Fibroblast of upper back skin (primary cell): ENCODE measurements at places on chromosomes 16 and 17.

DNA sequence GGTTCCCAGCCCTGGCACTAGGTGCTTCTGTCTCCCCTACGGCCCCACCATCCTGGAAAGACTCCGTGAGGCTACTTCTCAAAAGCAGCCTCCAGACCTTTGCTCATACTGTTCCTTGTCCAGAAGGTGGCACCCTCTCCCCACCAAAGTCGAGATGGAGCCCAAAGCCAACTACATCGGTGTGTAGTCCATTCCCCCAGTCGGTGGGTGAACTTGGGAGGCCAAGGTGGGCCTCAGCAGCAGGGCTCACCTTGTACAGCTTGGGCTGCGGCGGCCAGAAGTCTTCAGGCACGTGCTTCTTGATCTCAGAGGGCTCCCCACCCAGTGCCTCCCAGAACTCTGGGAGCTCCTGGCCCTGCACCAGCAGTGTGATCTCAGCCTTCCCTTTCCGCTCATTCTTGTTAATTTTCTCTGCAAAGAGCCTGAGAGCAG lies 10.2 kb downstream of the FLII start:
- DNase-seq: peak; percentile 71

DNA sequence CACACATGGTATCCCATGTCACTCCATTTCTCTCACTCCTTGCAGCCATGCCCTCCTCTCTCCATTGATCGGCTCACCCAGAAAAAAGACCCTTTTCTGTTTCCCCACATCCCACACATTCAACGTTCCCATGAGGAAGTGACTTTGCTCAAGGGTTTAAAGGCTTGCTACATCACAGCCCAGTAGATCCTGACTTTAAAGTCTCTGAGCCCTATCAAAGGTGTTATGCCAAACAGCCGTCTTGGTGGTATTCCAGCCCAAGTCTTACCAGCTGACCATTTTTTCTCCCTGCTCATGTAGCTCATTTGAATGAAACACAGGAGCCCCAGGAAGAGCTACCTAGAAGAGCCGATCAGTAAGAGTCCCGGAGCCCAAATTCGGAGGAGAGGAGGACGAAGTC lies 7.4 kb upstream of the TXNDC11 start:
- DNase-seq: no peak

DNA sequence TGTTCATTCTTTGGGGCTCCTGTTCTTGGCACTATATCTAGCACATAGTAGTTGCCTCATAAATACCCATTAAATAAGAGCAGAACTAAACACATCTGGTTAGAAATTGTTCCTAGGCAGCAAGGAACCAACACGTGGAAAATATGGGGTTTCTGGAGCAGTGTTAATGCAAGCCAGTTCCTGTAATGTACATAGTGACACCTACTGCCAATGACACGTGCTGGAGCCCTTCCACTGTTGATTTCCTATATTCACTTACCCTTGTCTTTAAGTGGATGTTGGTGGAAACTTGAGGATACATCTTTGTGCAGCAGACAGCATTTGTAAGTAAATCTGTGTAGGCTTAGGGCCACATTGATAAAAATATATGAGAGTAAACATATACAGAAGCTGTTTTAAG lies 1.6 kb upstream of the IRF8 start:
- DNase-seq: no peak

- no peak for DNase-seq
Observed at GRCh38 chr17:3815122-3815521, 14.1 kb upstream of the ITGAE start.

- DNase-seq: no peak
Observed at GRCh38 chr17:50948711-50949110, 82.6 kb upstream of the TOB1 start.

DNA sequence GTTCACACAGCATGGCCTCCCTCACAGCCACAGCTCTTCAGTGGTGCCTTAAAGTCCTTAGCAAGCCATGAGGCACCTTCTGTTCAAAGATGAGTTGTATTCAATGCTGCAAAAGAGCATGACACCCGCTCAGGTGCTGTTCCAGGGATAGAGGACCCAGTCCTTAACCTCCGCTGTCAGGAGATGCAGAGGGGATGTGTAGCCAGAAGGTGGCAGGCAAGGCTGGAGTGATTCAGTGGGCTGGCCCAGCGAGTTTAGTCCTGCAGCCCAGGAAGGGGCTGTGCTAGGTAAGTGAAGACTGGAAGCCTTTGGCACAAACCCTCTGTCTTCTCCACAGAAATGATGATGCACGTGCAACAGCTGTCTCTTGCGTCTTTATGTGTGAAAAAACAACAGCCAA lies 25.0 kb upstream of the ADAM11 start:
- DNase-seq: no peak

DNA sequence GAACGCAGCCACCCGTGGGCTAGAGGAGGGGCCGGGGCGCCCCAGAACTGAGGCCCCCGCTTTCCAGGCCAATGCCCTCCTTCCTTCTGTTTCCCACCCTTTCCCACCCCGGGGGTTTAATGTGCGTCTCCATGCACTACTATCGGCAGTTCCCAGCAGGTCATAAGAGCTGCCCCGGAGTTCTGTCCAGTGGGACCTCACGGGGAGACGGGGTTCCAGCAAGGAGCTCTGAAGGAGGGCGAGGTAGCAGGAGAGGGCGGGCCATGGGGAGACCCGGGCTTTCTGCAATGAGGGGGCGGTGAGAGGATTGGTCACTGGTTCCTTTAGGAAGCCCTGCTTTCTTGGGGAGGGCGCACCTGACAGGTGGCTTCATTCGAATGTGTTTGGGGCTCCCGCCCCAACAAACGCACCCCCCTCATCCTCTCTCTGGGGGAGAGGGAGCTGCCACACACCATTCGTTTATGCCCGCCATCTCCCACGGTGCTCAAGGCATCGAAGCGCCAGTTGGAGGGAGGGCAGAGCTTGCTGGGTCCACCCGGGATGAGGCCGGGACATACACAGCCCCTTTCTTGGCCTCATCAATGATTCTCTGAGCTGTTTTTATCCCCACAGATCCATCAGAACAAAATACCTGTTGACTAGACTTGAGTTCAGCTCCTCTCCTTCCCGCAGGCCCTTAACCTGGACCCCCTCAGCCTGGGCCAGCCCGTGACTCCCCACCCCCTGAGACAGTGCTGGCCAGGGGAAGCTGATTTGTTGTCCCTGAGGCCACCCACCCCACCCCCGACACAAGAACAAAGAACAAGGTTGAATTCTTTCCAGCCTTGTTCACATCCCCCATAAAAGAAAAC lies 44.1 kb downstream of the SLC7A5 start:
- no peak for DNase-seq

GRCh38 chr16:75311383-75311938 lies 60.0 kb upstream of the BCAR1 start:
- peak; percentile 58 for DNase-seq

DNA sequence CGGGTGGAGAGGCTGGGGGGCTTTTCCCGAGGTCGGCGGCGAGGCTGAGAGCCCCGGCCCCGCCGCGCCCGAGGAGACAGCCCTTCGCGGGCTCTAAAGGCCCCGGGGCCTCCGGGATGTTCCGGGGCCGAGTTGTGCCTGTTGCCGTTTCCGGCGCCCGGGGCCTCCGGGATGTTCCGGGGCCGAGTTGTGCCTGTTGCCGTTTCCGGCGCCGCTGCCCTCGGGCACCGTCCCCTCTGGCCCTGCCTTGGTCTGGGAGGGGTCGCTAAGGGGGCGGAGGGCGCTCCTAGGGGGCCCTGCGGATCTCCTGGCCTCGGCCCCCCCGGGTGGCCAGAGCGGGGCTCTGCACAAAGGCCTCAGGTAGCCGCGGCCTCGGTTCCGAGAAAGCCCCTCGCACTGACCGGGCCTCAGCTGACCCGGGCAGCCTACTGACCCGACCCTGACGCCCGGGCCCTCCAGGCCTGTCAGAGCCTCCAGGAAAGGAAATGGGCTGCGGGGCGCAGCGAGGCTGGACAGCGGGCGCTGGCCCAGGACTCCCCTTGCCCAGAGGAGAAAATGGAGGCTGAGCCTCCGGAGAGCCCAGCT lies 24.2 kb downstream of the ACTG1 start:
- no peak for DNase-seq

GRCh38 chr16:77922228-77922754 lies 100.1 kb upstream of the CLEC3A start:
- DNase-seq: no peak

GRCh38 chr17:74042744-74043486 lies 160.6 kb upstream of the RPL38 start:
- peak; percentile 92 for DNase-seq

- no peak for DNase-seq
Observed at GRCh38 chr16:56852401-56852730, 12.6 kb upstream of the SLC12A3 start.

DNA sequence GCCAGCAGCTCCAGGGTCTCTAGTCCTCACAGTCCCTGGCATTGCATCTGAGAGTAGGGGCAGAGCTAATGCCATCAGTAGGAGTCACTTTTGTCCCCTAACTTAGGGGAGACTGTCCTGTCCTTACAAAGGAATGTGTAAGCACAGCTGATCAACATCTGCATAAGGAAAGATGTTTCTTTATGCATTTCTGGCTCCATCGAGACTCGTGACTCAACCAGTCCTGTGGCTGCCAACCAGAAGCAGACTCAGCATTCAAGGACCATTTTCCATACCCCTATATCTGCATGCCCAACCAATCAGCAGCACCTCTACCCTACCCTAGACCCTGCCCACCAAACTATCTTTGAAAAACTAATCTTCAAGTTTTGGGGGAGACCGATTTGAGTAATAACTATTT lies 8.2 kb upstream of the MPP2 start:
- no peak for DNase-seq

- DNase-seq: peak; percentile 98
Observed at GRCh38 chr17:13346081-13346533, 255.6 kb downstream of the HS3ST3A1 start.

DNA sequence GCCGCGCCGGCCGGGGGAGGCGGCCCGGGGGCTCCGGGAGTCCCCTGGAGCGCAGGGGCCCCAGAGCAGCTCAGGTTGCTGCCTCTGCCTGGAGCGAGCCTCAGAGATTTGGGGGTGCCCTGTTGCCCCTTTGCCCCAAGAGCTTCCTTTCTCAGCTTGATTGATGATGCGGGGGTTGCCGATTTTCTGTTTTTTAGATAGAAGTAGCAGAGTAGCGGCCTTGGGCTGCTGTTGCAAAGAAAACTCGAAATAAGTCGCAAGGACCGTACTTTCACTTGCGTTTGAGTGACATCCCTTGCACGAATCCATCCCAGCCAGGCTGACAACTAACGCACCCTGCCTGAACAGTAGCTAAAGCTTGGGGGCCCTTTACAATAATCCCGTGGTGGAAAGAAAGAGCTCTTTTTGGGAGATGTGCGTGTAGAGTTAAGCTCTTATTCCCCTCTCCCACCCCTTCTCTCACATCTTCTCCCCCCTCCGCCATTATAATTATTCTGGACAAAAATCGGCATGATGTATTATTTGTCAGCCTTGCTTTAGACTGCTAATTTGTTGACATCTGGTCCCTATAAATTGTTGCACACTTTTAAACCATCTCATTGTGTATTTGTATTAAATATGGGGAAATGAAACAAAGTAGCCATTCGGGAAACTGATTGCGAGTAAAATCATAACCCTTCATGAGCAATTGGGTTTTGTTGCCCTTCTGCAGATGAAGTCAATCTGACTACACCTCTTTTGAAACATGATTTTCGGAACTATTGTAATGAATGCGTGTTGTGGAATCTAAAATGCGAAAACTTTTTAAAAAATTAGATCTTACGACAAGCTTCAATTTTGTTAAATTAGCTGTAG lies 873 bp downstream of the USP10 start:
- no peak for DNase-seq

DNA sequence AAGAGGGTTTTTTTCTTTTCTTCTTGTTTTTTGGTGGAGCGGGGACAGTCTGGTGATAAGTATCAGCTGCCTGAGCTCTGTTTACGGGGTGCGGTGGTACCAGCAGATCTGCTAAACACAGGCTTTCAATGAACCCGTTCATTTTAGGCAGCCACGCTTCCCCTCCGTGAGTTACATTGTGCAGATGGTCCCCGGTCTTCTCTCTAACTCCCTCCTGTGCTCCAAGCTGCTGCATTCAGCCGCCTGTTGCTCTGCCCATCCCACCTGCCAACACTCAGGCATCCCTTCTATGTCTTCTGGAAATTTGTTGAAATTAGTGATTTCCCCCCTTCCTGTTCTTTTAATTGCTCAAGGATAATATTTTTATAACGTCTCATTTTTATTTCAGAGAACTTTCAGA lies 82.1 kb upstream of the ELAC2 start:
- no peak for DNase-seq

DNA sequence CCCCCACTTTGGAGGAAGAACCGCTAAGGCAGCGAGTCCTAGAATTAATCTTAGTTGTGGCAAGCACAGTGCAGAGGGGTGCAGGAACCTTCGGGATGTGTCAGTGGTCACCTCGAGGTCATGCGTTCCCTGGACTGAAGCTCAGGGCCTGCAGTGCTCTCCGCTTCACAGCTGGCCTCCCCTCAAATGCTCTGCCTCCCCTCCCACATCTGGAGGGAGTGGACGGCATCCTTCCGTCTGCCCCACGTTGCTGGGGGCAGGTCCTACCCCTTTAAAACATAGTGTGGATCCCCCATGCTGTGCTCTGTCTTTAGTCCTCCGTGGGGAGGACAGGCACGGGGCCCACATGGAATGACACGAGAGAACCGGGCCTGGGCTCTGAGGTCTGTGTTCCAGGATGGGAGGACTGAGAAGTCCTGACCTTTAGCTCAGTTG lies 99.5 kb upstream of the CDC42EP4 start:
- no peak for DNase-seq

- DNase-seq: no peak
Observed at GRCh38 chr16:57409065-57409464, 4.5 kb downstream of the CCL17 start.

GRCh38 chr16:50708373-50709060 lies 15.1 kb downstream of the NOD2 start:
- DNase-seq: no peak

- DNase-seq: no peak
Observed at GRCh38 chr16:1076801-1077576, 4.4 kb downstream of the SSTR5 start.

DNA sequence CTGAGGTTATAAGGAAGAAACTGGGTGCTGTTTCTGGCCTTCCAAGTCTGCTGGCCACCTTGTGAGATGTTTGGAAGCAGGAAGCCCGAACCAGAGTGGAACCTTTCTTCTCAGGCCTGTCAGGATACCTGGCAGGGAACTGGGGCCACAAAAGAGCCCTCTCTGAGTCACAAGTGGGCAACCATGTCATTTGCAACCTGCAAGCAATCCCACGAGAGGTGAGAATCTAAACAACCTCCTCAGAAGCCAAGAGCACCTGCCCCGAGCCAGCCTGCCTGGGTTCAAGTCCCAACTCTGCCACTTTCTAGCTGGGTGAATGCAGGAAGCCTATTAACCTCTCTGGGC lies 3.3 kb downstream of the COTL1 start:
- no peak for DNase-seq

- DNase-seq: no peak
Observed at GRCh38 chr17:76500074-76500746, 1.0 kb downstream of the RHBDF2 start.

GRCh38 chr17:72931163-72931562 lies 161.3 kb downstream of the SLC39A11 start:
- DNase-seq: no peak

DNA sequence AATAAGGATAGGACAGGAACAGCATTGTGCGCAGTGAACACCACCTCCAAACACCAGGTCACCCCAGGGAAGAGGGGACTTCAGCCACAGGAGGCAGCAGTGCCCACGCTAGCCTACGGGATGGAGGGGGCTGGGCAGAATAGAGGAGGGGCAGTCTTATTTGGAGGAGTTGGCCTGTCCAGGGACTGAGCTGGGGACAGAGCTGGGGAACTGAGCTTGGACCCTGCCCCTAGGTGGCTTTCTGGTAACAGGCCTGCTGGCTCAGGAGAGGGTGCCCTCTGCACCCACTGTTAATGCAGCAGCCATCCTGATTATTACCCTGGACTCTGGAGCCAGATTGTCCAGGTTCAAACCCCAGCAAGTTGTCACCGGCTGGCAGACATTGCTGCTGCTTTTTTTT lies 9.3 kb downstream of the CCDC102A start:
- no peak for DNase-seq
